ENCODE measurements at places on chromosomes 1 and 21. TPM values are rescaled to one million over a fixed set of nuclear protein-coding genes. Genes with fewer than 3 reads are reported as not detected.

Gene CYYR1
- 18.6 TPM for polyA plus RNA-seq

Gene RNF220
- 74.1 TPM for polyA plus RNA-seq

Gene RHBG
- polyA plus RNA-seq = 0.20 TPM

Gene LIN28A
- not detected for polyA plus RNA-seq

Gene CLDN17
- polyA plus RNA-seq = not detected

Gene OR10K1
- not detected for polyA plus RNA-seq

Gene KIF17
- polyA plus RNA-seq = 6.4 TPM

Gene CXADR
- 7.3 TPM for polyA plus RNA-seq

Gene FAM177B
- polyA plus RNA-seq = 0.14 TPM

Gene KCNA3
- polyA plus RNA-seq = 0.20 TPM

Gene LCE1A
- not detected for polyA plus RNA-seq

Gene ADCY10
- polyA plus RNA-seq = 0.20 TPM

Gene RIPK4
- 0.70 TPM for polyA plus RNA-seq

Gene GPR37L1
- polyA plus RNA-seq = 0.20 TPM

Gene PGLYRP3
- polyA plus RNA-seq = not detected

Gene FALEC
- polyA plus RNA-seq = not detected

Gene CYP4B1
- 7.5 TPM for polyA plus RNA-seq

Gene LMNA
- polyA plus RNA-seq = 247 TPM

Gene KANK4
- 0.25 TPM for polyA plus RNA-seq

Gene GNL2
- 33.5 TPM for polyA plus RNA-seq

Gene IL6R
- polyA plus RNA-seq = 5.7 TPM

Gene COL24A1
- 0.93 TPM for polyA plus RNA-seq

Gene NHLH1
- 0.05 TPM for polyA plus RNA-seq

Gene ERICH3
- polyA plus RNA-seq = 0.07 TPM

Gene SLFNL1
- 0.16 TPM for polyA plus RNA-seq

Gene S100A16
- 73.9 TPM for polyA plus RNA-seq

Gene AMY1A
- polyA plus RNA-seq = not detected

Gene SMIM1
- polyA plus RNA-seq = 243 TPM

Gene CFHR1
- polyA plus RNA-seq = 0.09 TPM

Gene CR1L
- polyA plus RNA-seq = not detected

Gene MMEL1
- polyA plus RNA-seq = 1.7 TPM

Gene TGFBR3
- 14.5 TPM for polyA plus RNA-seq

Gene CRNN
- polyA plus RNA-seq = 0.14 TPM

Gene ITGB2
- polyA plus RNA-seq = 11.9 TPM

Gene FAM151A
- polyA plus RNA-seq = 0.43 TPM

Gene OLIG1
- polyA plus RNA-seq = 0.68 TPM

Gene RGS7
- 0.02 TPM for polyA plus RNA-seq

Gene HMGN2
- 152 TPM for polyA plus RNA-seq

Gene OR2W3
- not detected for polyA plus RNA-seq

Gene SPRR3
- 0.50 TPM for polyA plus RNA-seq

Measured in right cardiac atrium (tissue), 5 donors.